ENCODE measurements at places on chromosomes 2 and 18. TPM values are rescaled to one million over a fixed set of nuclear protein-coding genes. Genes with fewer than 3 reads are reported as not detected.

- no peak overlapping the region for H3K4me3 ChIP-seq
- H3K4me1 ChIP-seq: no peaks in the 10 kb centered on the region
- H3K36me3 ChIP-seq: no peaks in the 10 kb centered on the region
- peaks cover 3% of the 10 kb centered on the region for H3K27me3 ChIP-seq
Observed at GRCh38 chr2:173568054-173568453, 213.4 kb downstream of the CDCA7 start.

- no peak overlapping the region for H3K27ac ChIP-seq
- H3K27me3 ChIP-seq: no peaks in the 10 kb centered on the region
- DNase-seq: no peak
- no peak overlapping the region for H3K4me3 ChIP-seq
- no peaks in the 10 kb centered on the region for H3K36me3 ChIP-seq
- H3K4me1 ChIP-seq: no peaks in the 10 kb centered on the region
Observed at GRCh38 chr2:152453129-152453911, 118.3 kb downstream of the FMNL2 start.

GRCh38 chr2:232085826-232086425 is 124.4 kb downstream of the DIS3L2 start:
- H3K27ac ChIP-seq: no peak overlapping the region
- H3K27me3 ChIP-seq: no peaks in the 10 kb centered on the region
- no peak overlapping the region for H3K4me3 ChIP-seq
- peaks cover 25% of the 10 kb centered on the region for H3K36me3 ChIP-seq
- H3K4me1 ChIP-seq: no peaks in the 10 kb centered on the region
- DNase-seq: no peak

- H3K27ac ChIP-seq: no peak overlapping the region
- H3K4me1 ChIP-seq: no peaks in the 10 kb centered on the region
- no peak overlapping the region for H3K4me3 ChIP-seq
- H3K27me3 ChIP-seq: no peaks in the 10 kb centered on the region
Observed at GRCh38 chr2:191582355-191582754, 95.6 kb upstream of the NABP1 start.

DNA sequence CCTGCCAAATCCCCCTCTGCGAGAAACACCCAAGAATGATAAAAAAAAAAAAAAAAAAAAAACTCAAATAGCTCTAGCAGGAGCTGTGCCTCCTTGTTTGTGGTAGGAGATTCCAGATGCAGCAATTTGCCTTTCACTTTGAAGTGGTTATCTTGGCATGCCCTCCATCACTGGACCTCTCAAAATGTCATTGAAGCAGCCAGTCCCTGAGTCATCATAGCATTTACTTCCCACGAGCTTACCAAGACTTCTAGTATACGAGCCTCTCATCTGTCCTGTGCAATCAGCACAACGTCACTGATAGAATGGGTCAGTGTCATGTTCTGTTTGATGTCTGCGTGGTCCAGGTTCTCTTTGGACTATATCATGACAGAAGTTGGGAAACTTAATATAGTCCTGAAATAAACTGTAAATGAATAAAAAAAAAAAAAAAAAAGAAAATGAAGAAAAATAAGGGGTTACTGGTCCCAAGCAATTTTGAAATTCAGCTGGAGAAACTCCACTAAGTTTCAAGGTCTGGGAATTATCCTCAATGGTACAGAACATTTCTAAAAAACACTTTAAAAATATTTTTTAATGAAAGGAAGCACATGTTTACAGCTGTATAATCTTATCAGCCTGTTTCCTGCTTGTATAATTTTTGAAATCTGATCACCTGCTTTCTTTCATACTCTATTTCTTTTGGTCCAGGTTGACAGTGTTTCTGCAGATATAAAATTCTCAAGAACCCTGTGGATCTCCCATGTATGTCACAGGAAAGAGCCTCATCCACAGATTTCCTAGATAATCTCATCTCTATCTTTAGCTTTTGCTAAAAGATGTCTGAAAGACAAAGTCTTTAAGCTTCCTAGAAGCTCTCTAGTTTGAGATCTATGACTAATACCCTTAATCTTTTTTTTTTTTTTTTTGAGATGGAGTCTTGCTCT is 74.1 kb upstream of the EHBP1 start:
- H3K27me3 ChIP-seq: no peaks in the 10 kb centered on the region
- no peak for DNase-seq

DNA sequence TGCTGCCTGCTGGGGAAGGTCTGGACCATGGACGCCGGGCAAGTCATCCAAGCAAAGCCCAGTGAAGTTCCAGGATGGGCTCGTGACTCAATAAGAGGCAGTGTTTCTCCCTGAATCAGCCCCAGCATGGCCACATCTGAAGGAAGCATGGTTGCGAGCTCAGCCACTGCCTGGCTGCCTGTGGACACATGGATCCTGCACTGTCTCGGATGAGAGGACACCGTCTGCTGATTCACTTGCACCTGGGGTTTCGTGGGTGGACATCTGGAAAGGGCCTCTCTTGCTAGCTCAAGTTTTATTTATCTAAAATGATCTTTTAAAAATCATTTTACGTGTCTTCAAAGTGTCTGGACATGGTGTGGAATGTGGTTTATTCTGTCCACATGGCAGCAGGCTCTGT is 224.8 kb upstream of the FN1 start:
- H3K4me1 ChIP-seq: peaks cover 17% of the 10 kb centered on the region
- no peak overlapping the region for H3K4me3 ChIP-seq
- no peaks in the 10 kb centered on the region for H3K36me3 ChIP-seq
- no peak overlapping the region for H3K27ac ChIP-seq

CXCR1 gene
- polyA plus RNA-seq: 0.44 TPM

RAB27B gene
- not detected for polyA plus RNA-seq

SPATA3 gene
- not detected for polyA plus RNA-seq

- no peak overlapping the region for H3K4me3 ChIP-seq
- H3K27ac ChIP-seq: no peak overlapping the region
- no peak for DNase-seq
- H3K36me3 ChIP-seq: no peaks in the 10 kb centered on the region
- H3K4me1 ChIP-seq: peaks cover 17% of the 10 kb centered on the region
Observed at GRCh38 chr2:45612285-45612684, 1.2 kb upstream of the SRBD1 start.

DNA sequence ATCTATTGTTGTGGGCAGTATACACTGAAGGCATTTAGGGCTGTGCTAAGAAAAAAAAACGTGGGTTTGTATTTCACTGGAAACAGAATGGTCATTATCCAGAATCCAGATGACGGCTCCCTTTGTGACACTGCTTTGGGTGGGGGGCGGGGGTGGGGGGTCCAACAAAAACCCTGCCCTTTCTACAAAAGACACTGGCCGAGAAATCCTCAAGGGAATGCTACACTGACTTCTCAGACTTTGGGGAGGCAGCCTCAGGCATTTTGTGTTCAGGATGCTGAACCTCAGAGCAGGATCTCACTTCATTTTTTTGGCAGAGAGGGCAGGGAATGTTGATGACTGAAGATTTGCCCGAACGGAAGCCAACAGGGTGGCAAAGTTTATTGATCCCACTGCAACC is 417.1 kb downstream of the HRH4 start:
- H3K4me3 ChIP-seq: no peak overlapping the region
- DNase-seq: no peak
- H3K36me3 ChIP-seq: no peaks in the 10 kb centered on the region
- H3K27ac ChIP-seq: no peak overlapping the region
- H3K4me1 ChIP-seq: no peaks in the 10 kb centered on the region

CCBE1 gene
- polyA plus RNA-seq: not detected

- DNase-seq: no peak
- no peaks in the 10 kb centered on the region for H3K4me1 ChIP-seq
- no peak overlapping the region for H3K27ac ChIP-seq
- no peak overlapping the region for H3K4me3 ChIP-seq
Observed at GRCh38 chr18:13428319-13428718, 209.8 kb downstream of the LDLRAD4 start.
